H9 (cell line): ENCODE measurements at places on chromosomes 11 and 22.
A peak's percentile ranks its signal among the peaks of the same experiment; 100 is the strongest.

DNA sequence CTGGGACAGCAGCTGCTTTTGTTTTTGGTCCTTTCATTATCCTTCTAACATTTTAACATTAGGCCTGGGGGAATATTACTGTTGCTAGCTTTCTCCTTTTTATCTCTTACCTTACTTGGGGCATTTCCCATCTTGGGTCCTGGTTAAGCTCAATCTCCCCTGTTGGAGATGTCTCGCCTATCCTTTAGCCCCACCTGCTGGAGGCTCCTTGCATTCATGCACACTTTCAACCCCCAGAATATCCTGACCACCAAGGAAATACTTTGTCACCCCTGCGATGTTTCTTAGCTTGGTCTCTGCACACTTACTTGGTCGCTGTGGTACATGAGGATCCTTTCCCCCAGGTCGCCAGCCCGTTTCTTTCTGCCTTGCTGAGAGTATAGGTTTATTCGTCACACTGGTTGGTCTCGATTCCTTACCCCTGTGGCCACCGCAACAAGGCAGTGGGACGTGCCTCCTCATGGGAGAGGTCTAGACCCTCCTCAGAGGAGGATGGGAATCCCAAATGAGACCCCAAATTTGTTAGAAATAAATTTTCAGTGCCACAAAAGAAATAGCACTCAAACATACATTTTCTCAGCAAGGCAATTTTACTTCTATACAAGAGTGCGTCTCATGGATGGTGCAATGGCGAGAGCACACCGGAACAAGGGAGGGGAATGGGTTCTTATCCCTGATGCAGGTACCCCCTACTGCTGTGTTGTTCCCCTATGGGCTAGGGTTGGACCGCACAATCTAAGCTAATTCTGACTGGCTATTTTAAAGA lies 5.4 kb upstream of the TXN2 start:
- peak; percentile 73 for DNase-seq

DNA sequence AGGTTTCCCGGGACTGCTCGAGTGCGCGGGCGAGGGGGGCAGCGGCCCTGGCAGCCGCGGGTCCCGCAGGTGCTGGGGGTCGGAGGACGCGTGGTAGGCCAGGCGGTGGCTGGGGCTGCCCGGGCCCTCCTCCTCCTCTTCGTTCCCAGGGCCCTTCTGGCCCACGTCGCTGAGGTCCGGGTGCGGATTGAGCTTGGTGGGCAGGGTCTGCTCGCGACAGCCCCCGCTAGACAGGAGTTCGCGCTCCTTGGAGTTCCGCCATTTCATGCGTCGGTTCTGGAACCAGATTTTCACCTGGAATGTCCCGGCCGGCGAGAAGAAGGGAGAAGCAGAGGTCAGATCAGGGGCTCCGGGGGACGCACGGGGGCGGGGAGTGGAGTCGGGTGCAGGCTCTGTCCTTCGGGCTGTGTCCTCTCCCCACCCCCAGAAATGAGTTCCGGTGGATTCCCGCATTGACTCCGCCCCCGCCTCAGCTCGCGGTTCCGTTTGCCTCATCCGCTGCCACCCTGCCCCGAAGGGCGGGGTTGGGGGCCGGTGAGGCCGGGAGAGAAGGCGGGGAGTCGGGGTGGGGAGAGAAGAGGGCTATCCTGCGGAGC lies 3.9 kb downstream of the DBX1 start:
- peak; percentile 86 for DNase-seq

- DNase-seq, result no peak
These were observed 21.8 kb downstream of the MCAM start for GRCh38 chr11:119295178-119295577.

DNA sequence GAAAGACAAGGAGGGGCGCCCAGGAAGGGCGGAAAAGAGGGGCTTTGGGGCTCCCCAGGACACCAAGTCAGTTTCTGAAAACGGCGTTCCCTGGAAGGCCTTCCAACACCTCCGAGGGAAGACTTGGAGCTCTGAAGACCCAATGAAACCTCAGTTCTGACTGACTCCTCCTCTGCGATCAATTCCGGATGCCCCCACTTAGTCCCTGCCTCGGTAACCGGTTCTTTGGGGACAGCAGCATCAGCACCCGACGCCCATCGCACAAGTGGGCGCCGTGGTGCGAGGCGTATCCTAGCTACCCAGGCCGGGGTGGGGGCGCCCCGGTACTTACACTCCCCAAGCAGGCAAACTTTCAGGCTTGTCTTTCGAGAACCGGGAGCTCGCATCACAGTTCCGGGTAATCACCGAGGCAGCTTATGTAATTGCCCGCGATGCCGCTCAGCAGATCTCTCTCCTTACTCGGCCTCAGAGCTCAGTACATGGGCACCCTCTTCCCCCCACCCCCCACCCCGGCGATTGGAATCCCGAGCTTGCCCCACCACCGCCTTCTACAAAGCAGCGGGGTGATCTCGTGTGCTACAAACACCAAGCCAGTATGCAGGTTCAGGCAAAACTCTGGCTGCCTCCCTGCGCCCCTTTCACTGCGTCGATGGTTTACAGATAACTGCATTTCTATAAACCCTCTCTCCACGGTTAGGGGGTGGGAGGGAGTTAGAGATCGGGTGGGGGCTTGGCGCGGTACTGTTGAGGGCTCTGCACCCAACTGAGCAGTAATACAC lies 2.0 kb downstream of the TENM4 start:
- peak; percentile 54 for DNase-seq

GRCh38 chr11:16421826-16422225 lies 65.5 kb upstream of the SOX6 start:
- DNase-seq, result no peak

GRCh38 chr11:121933694-121934093 lies 182.3 kb downstream of the BLID start:
- DNase-seq, result no peak

DNA sequence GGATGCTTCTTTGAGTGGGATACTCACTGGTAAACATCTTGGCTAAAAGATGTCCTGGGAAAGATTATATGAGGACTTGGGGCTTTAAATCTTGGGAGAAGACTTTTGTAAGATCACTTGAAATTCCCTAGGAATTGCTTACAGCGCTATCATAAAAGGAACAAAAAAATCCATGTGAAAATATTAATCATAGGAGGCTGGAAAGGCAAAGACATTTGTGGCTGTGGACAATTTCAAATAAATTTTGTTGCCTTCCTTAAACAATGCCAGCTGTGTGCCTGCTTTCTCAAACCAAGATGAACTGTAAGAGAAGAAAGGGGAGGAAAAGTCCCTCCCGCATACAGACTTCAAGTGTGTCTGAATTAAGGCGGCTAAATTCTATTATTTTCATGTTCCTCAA lies 75.6 kb downstream of the SNX19 start:
- DNase-seq, result no peak

DNA sequence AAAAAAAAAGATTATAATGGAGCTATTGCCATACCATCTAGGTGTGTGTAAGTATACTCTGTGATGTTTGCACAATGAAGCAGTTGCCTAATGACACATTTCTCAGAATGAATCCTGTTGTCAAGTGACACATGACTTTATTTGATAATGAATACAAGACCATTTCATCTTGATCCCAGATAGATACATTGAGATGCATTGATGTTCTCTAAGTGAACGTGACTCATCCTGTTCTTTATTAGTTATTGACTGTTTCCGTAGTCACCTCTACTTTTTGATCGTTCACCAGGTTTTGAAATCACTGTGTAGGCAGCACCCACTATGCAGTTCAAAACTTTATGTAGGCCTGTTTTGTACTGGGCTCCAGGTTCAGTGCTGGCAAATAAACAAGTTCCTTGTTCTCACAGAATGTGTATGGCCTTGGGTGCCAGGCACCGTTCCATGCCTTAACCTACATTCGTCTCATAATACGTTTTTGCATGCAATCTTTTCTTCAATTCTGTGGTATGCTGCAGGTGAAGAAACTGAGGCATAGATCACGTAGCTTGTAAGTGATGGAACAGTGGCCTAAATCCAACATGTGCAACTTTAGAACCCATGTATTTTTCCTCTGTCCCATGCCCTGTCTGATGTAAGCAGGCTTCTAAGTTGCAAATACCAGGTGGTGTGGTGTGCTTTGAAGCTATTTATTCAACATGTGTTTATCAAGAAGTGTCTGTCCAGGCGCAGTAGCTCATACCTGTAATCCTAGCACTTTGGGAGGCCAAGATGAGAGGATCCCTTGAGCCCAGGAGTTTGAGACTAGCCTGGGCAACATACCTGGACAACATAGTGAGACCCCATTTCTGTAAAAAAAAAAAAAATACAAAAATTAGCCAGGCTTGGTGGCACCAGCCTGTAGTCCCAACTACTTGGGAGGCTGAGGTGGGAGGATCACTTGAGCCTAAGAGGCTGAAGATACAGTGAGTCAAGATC lies 10.4 kb downstream of the SREBF2 start:
- DNase-seq, result no peak

DNA sequence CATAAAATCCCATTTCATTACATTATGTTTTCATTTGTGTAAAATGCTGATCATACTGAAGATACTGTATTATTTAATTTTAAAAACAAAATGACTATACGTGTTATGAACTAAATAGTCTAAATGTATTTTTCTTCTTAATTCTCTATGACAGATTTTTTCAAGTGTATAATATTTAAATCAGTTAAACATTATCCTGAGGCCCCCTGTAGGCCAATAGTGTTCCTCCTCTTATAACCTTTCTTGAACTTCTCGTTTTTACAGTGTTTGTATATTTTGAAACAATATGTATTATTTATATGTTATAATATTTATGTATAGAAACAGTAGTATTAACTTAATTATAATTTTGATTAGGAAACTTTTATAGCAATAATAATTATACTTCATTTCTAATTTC lies 151.1 kb upstream of the CHORDC1 start:
- DNase-seq, result no peak

DNA sequence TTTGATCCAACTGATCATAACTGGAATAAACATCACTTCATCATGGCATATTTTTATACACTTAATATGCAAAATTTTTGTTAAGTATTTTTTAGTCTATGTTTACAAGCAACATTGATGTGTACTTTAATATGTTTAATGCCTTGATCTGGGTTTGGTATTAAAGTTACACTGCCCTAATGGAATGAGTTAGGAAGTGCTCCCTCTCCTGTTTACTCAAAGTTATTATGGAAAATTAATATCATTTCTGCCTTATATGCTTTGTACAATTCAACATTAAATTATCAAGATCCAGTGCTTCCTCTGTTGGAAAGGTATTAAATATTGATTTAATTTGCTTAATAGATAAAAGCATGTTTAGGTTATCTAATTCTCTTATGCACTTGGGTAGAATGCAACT lies 927.3 kb upstream of the RAG2 start:
- DNase-seq, result no peak

DNA sequence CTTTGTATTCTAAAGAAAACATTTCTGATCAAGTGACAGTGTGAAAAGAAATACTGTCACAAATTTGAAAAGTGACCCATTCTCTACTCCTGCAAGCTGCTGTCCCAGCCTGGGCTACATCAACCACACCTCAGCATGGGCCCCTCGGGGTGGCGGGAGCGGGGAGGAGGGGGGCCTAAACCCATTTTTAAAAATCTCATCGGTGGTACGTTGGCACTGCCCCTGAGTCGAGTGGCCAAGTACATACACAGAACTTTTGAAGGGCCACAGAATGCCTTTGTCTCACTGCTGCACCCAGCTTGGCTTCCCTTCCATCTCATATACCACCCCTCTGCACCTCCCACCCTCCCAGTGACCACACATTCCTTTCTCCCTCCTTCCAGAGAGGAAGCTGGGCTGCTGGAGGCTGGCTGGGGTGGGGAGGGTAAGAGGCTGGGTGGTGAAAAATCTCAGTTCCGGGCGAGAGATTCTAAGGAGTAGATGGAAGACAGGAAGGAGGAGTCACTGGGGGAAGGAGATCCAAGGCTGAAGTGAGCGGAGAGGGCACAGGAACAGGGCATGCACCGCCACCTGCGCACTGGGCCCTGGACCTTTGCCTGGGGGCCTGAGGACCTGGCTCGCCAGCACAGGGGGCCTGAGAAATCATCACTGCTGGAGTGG lies 21.1 kb downstream of the FXYD6 start:
- peak; percentile 26 for DNase-seq

DNA sequence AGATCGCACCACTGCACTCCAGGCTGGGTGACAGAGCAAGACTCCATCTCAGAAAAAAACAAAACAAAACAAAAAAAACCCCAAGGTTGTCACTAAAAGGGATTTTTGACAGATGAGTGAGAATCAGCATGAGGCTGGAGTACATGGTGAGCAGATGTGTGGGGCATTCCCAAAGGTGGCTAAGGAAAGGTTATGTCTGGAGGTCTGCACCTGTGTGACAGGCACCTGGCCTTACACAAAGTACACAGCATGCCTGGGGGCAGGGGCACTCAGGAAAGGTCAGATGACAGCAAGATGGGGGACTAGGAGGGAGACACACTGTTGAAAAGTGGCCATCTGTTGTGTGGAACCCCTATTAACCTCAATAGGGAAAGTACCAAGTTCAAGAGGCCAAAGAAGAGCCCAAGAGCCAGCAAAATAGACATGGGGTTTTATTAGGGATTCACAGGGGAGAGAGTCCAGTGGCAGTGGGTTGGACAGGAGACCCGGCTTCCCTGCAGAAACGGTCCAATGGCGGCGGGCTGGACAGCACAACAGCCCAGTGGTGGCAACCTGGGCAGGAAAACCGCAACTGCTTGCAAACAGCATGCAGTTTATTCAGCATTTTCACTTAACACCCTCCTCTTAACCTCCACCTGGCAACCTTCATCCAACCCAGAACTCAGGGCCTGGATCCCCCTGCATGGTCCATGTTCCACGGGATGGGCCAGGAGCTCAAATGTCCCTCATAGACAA lies 101.1 kb downstream of the MICAL2 start:
- no peak for DNase-seq

DNA sequence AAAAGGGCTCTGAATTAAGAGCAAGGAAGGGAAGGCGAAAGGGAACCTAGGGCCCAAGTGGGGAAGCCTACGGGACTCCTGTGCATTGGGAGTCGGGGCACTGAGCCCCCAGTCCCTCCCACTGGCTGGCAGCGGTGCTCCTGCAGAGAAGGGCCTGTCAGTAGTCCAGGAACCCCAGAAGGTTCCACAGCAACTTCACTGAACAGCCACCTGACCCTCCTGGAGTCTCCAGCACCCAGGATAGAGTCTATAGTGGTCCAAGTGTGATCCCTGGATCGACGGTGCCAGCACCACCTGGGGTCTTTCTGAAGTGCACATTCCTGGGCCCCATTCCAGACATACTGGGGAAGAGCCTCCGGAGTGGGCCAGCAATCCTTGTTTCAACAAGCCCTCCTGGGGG lies 100.0 kb upstream of the B3GAT1 start:
- no peak for DNase-seq
